Glutamatergic neuron (in vitro differentiated cells): ENCODE measurements at places on chromosomes 5 and 9.

DNA sequence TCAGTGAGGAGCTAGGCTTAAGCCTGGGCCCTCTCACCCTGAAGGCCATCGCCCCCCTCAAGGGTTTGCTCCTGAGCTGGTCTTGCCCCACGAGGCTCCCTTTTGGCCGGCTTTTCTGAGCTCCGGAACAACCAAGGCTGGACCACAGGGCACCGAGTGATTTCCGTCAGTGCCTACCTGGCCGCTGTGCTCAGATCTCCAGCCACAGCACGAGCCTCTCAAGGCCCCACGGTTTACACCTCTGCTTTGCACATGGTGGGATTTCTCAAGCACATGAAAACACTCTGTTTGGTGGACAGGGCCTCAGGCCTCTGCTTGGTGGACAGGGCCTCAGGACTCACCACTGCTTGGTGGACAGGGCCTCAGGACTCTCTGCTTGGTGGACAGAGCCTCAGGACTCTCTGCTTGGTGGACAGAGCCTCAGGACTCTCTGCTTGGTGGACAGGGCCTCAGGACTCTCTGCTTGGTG, 15.8 kb downstream of the CLPTM1L start:
- DNase-seq: no peak

DNA sequence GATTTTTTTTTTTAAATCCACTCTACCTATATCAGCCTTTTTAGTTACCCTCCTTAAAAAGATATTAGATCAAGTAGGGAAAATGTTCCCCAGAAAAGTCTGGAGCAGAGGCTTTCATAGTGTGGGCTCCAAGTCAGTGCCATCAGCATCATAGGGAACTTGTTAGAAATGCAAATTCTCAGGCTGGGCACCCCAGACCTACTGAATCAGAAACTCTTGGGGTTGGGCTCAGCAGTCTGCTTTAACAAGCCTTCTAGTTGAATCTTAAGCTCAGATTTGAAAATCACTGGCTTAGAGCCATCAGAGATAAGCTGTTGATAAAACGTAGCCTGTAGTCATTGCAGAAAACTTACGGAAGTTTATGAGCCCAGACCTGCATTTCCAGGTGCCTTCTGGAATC, 140.1 kb downstream of the TMEM38B start:
- DNase-seq: no peak

- no peak for DNase-seq
Measured at GRCh38 chr9:107222020-107222522, 61.0 kb upstream of the RAD23B start.

- DNase-seq: no peak
Measured at GRCh38 chr9:134158753-134159392, 5.5 kb downstream of the RNU6ATAC start.

- no peak for DNase-seq
Measured at GRCh38 chr9:131673531-131673930, 66.3 kb downstream of the RAPGEF1 start.

GRCh38 chr5:53378590-53379247, 101.7 kb upstream of the FST start:
- DNase-seq: no peak

GRCh38 chr5:111667128-111667736, 89.8 kb downstream of the NREP start:
- no peak for DNase-seq

DNA sequence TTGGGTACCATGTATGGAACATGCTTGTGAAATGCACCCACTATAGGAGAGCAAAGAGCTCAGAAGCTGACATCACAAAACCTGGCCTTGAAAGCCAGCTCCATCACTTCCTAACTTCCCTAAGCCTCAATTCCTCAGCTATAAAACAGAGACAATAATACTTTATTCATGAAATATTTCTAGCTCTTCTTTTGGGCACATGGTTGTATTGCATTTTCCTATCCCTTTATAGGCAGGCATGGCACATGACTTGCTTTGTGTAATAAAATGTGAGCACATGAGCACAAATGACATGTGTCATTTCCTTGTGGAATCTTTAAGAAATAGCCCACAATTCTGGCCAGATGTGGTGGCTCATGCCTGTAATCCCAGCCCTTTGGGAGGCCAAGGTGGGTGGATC, 18.5 kb downstream of the ZNF366 start:
- no peak for DNase-seq

- DNase-seq: no peak
Measured at GRCh38 chr9:112780450-112781036, 30.0 kb downstream of the SNX30 start.

- no peak for DNase-seq
Measured at GRCh38 chr5:175922192-175922885, 45.8 kb downstream of the THOC3 start.

- DNase-seq: no peak
Measured at GRCh38 chr5:56095579-56096102, 100.9 kb upstream of the IL6ST start.

GRCh38 chr9:15206903-15207696, 99.9 kb downstream of the TTC39B start:
- DNase-seq: no peak

GRCh38 chr9:110936237-110936636, 102.0 kb downstream of the LPAR1 start:
- no peak for DNase-seq

- DNase-seq: no peak
Measured at GRCh38 chr5:139956342-139956741, 86.8 kb downstream of the NRG2 start.

DNA sequence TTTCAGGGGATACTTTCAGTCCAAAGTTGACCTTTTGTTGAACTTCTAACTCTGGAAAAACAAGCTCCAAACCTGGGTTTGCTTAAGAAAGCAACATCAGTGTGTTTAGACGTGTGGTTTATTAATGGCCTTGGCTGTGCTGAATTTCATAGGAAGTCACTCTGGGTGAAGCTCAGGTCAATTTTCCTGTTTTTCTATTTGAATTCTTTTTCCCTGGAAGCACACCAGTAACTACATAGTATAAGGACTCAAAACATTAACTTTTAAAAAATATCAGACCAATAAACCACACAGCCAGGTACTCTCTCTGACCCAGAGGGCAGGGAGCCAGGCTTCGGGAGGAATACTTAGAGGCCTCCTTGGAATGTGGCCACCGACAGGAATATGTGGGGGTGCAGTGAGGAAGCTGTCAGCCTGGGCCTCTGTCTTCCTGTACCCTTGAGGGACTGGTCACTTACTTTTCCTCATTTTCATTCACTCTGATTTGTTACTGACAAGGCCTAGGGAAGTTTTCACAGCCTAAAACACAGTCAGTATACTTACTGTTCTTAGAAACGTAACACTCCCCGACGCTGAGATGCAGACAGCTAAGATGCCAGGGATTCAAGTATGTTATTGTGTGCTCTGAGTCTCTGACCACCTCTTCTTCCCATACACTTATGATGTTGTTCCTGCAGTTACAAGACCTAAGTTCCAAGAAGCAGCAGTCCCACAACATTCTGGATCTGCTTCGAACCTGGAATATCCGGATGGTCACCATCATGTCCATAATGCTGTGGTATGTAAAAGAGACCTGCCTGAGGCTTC, 18.9 kb downstream of the SLC22A5 start:
- no peak for DNase-seq

- DNase-seq: no peak
Measured at GRCh38 chr5:155926031-155926430, 400.9 kb upstream of the SGCD start.

DNA sequence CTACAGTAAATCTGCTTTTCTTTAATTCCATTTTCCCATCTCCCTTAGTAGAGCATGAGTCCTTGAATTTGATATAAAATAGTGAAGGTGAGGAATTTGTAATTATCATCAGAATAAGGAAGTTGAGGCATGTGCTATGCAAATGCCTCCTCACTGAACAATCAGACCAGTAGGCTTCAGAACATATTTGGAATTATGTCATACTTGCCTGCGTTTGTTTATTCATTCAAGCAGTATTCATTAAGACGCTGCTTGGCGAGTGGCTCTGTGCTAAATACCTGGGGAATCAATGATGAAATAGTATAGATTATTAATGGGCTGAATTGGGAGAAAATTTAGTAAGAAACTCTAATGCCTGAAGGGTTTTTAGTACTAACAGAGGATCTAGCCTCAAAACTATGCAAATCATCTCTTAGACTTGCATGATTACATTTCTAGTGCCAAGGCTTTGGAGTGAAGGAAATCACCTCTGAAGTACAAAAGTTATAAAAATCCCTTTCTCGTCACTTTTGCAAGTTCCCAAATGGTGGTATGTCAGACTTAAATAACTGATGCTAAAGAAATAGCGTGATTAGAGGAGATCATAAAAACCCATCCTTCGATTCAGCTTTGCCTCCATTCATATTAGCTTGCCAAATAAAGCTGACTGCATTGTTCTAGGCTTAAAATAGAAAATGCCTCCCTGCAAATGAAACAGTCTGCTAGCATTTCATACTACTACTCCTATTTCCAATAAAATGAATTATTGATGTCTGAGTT, 141.7 kb downstream of the PCSK5 start:
- no peak for DNase-seq

GRCh38 chr5:285991-286557, 14.6 kb downstream of the PDCD6 start:
- DNase-seq: no peak
